ENCODE measurements at places on chromosomes 11 and 22.
A peak's percentile ranks its signal among the peaks of the same experiment; 100 is the strongest.

DNA sequence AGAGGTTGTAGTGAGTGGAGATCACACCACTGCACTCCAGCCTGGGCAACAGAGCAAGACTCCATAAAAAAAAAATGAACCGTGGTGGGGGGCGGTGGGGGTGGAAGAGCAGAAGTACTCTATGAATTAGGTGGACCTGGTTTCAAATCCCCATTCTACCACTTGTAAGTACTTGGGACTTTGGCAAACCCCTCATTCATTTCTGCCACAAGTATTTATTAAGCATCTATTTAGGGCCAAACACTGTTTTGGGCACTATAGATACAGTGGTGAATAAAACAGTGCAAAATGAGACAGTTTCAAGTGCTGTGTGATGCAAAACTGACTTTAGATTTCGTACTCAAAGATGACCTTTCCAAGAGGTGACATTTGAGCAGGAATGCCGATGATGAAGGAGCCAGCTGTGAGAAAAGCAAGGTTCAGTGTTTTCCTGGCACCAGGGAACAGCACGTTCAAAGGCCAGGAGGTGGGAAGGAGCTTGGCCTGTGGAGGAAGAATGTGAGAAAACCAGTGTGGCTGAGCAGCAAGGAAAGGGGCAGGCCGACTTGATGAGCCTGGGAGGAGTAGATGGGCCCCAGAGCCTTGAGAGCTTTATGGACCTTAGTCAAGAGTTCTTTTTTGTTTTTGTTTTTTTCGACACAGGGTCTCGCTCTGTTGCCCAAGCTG, 1.4 kb upstream of the TMEM134 start:
- no peak for DNase-seq

DNA sequence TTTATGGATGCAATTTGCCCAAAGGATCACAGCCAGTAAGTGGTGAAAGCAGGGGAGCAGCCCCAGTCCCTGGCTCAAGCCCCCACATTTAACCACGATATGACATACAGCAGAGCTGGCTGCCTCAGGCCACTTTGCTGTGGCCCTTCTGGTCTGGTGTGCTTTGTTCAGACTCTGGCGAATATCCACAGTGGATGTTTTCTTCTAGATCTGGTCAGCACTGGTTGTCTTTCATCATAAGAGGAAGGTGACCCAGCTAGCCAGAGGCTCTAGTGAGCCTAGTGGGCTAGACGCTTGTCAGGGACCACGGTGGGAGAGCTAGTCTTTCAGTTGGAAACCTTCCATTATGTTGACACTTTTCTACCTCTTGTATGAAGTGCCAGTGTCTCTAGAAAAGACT, 42.5 kb downstream of the DGCR2 start:
- no peak for DNase-seq

GRCh38 chr11:31640611-31641010, 131.0 kb downstream of the ELP4 start:
- no peak for DNase-seq

GRCh38 chr11:12792590-12792989, 118.4 kb downstream of the TEAD1 start:
- peak; percentile 95 for DNase-seq

- DNase-seq: no peak
These were observed 12.6 kb downstream of the ZNF143 start for GRCh38 chr11:9473408-9473807.

DNA sequence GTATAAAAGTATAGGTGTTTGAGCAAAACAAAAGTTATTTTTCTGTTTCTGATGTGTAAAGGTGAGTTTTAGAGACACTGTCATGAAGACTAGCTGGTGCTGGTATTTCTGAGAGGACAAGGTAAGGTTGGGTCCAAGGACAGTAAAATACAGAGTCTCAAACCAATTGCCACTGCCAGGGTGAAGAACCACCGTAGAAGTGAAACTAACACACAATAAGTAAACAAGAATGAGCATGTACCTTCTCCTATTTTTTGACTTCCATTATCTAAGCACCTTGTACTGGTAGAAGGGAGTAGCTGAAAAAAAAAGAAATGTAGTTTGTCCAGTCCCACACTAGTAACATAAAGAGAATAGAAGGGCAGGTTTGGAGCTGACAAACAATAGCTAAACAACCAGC, 117.3 kb downstream of the TTC28 start:
- no peak for DNase-seq

GRCh38 chr11:90321018-90321417, 98.2 kb upstream of the CHORDC1 start:
- DNase-seq: no peak

DNA sequence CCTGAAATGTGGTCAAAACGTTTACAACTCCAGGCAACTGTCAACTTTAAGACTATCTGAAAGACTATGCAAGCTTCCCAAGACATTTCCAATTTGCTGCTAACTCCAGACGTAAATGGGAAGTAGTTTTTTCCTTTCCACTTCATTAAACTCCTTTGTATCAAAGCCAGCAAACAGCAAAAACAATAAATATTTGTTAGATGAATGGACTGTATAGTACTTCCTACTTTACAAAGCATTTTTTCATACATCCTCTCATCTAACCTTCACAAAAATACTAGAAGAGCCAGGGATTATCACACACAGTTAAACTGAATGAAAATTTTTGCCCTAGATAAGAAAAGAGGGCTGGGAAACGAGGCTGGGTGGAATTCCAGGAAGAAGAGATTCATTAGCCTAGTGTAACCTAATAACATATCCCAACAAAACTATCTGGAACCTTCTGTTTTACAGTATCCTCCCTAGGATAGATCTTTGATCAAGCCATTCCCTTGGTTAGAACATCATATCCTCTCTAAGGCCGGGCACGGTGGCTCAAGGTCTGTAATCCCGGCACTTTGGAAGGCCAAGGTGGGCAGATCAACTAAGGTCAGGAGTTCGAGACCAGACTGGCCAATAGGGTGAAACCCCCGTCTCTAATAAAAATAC, 10.4 kb downstream of the NUP98 start:
- no peak for DNase-seq

DNA sequence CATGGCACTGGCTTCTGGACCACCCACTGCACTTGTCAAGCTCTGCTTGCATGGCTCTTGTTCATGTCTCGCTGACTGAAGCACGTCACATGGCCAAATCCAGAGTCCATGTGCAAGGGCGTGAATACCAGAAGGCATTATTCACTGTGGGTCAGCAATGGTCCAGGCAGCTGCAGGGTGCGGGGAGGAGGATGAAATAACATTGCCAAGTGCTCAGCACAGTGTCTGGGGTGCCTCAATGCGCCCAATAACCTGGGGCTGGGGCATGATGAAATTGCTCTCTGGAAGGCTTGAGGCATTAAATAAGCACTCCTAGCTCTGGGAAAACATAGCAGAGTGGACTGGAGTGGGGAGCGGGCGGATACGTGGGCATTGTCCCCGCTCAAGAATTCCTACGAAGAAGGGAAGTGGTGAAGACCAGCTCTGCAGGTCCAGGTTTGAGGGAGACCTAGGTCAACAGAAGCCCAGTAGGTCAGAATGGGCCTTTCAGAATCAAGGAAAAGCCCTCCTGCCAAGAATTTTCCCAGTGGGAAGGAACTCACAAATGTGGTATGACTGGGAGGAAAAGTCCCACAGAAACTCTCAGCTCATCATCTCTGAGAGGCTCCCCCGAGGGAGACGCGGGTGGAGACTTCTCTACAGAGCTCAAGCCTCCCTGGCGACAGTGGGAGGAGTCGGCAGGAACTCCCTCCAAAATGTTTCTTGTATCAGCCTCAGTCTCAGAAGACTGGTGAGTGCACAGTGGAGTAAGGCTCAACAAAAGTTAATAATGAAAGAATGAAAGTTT, 15.3 kb upstream of the ACCSL start:
- DNase-seq: no peak

GRCh38 chr22:49767355-49768062, 60.2 kb downstream of the BRD1 start:
- peak; percentile 55 for DNase-seq

DNA sequence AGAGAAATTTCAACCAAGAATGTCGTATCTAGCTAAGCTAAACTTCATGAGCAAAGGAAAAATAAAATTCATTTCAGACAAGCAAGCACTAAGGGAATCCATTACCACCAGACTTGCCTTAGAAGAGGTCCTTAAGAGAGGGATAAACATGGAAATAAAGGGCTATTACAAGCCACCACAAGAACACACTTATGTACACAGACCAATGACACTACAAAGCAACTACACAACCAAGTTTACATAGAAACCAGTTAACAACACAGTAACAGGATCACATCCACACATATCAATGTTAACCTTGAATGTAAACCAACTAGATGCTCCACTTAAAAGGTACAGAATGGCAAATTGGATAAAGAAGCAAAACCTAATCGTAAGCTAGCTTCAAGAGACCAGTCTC, 38.0 kb downstream of the TMEM123 start:
- no peak for DNase-seq

- no peak for DNase-seq
These were observed 818.9 kb downstream of the BRD1 start for GRCh38 chr22:49008682-49009235.

GRCh38 chr11:102192349-102193066, 82.3 kb downstream of the YAP1 start:
- DNase-seq: no peak

GRCh38 chr22:23898006-23898974, 4.1 kb downstream of the MIF start:
- no peak for DNase-seq

GRCh38 chr22:20779818-20780158, 5.9 kb downstream of the SERPIND1 start:
- peak; percentile 35 for DNase-seq
